ENCODE measurements at places on chromosomes 12 and 14.

DNA sequence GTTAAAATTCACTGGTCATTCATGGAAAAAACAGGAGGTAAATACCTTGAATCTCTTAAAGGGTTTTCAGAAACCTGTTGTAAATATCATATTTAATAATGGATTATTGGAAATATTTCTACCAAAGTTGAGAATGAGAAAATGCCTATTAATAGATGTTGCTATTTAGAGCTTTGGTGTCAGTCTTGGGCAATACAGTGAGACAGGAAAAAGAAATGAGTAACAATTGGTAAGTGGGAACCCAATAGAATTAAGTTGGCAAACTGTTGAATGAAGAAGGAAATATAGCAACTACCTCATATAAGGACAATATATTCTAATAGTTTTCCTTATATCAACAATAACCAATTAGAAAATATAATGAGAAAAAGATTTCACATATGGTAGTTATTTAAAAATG lies 78.0 kb downstream of the ATF7IP start:
- DNase-seq = no peak

GRCh38 chr12:11067514-11067913 lies 5.4 kb upstream of the TAS2R46 start:
- DNase-seq = no peak

GRCh38 chr12:52005903-52006703 lies 643 bp upstream of the TAMALIN start:
- peak; percentile 86 for DNase-seq

- DNase-seq = no peak
These were observed 19.4 kb downstream of the PYGL start for GRCh38 chr14:50924843-50925242.

- DNase-seq = no peak
These were observed 64.4 kb downstream of the ARF6 start for GRCh38 chr14:49957089-49957852.

DNA sequence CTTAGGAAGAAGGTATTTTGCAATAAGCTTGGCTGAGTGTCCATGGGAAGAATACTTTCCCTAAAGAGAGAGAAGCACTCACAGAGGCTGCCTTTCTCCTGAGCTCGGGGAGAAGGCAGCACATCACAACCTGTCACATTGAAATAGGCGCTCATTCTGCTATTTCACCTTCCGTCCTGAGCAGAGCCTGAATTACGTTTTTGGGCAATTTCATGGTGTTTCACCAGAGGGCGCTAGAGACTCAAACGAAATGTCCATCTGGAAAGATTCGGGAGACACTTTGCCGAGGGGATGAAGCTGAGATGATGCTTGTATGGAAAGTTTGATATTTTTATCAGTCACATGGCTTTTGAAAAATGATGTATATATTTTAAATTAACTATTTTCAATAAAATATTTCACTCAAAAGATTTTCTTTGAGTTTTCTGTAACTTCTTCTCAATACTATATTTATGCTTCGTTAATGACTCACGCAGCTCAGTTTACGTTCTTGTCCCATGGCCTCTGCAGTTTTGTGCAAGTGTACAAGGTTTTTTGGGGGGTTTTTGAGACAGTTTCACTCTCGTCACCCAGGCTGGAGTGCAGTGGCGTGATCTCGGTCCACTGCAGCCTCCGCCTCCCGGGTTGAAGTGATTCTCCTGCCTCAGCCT lies 17.4 kb upstream of the B4GALNT3 start:
- DNase-seq = no peak

DNA sequence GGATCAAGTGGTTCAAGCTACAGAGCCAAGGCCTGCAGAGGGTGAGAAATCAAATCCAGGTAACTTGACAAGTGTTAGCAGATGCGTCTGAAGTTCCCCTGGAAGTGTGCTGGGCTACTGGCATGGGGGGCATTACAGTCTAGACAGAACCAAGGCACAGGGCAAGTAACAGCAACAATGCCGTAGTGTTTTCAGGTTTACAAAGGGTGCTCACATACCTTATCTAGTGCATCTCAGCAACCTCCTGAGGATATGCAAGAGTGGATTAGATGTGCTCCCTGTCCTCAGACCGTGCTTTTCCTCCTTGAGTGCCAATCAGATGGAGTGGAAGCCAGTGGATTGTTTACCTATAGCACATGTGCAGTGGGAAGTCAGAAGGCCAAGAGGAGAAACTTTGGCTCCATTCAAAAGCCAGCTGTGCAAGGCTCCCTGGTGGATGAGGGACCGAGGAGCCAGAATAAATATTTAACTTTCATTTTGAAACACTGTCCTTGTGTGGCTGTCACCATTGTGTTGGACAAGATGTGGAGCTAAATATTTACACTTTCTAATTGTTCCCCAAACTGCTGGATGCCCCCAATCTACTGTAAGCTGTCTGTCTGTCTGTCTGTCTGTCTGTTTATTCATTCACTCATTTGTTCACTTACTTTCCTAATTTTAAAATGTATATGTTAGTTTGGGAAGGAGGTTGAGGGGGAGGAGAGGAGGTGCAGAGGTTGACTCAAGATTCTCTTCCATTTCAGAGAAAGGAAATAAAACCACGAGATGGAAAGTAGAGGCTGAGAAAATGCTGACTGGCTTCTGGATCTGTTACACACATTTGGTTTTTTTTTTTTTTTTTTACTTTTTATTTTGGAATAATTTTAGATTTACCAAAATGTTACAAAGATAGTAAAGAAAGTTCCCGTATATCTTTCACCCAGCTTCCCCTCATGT lies 184.0 kb upstream of the PARP11 start:
- no peak for DNase-seq

DNA sequence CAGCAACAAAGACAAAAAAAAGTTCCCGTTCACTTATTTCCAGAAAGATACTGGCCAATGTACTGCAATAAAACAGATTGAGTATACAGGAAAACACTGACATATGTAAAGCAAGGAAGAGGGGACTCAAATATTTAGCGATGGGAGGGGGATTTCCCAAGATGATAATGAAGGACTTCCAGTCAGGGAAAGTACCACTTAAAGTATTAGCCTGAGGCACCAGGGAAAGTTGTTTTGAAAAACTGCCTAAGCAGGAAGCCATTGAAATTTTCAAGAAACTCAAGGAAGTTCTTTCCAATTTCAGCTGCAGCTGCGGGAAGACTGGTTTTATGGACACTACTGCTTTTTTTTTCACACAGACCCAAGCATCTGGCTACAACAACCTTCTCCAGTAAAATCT lies 1007.4 kb upstream of the NOVA1 start:
- DNase-seq = no peak

DNA sequence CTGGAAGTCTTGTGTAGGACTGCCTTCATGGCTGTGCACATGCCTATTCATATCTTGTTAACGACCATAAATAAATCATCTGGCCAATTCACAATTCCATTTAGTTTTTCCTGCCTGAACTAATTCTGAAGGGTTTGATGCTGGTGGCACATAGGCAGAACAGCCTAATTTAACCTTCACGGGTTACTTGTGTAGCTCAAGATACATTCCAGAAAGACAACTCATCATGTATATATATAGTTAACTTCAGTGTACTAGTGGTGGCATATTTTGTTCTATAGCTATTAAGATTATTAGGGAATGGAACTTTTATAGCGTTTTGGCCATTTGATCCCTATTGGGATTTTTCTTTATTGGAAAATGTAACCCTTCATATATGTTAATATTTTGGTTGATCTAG lies 31.4 kb downstream of the CFAP54 start:
- no peak for DNase-seq

GRCh38 chr14:22980672-22981089 lies 1.7 kb downstream of the AJUBA start:
- no peak for DNase-seq

DNA sequence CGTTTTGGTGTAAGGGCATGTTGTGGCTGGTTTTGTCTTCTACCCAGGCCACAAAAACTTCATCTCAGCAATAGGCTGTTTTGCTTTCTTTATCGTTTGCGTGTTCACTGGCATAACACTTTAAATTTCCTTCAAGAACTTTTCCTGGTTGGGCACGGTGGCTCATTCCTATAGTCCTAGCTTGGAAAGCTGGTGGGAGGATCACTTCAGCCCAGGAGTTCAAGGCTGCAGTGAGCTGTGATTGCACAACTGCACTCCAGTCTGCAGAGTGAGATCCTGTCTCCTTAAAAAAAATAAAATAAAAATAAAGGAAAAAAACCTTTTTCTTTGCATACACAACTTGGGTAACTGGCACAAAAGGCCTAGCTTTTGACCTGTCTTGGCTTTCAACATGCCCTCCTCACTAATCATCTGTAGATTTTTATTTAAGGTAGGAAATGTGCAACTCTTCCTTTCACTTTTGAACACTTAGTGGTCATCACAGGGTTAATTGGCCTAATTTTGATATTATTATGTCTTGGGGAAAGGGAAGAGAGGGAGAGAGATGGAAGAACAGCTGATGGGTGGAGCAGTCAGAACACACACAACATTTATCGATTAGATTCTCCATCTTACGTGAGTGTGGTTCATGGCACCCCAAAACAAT lies 78.9 kb upstream of the PSMA6 start:
- no peak for DNase-seq

- DNase-seq = no peak
These were observed 218.2 kb upstream of the PRICKLE1 start for GRCh38 chr12:42807766-42808165.

DNA sequence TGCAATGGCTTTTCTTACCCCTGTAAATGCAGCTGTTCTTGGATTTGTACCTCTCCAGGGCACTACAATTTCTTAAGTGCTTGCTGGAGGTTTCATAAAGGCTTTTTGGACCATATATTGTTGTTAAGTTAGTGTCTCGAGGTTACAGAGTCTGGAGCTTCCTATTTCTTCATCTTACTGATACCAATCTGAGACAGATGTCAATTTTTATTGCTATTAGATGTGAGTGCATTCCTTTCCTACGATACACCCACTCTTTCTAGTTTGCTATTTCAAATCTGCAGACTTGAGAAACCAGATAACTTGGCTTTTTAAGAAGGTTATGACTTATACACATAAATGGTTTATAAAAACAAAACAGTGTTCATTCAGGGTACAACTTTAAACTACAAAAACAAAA lies 2.1 kb downstream of the NOXRED1 start:
- no peak for DNase-seq

DNA sequence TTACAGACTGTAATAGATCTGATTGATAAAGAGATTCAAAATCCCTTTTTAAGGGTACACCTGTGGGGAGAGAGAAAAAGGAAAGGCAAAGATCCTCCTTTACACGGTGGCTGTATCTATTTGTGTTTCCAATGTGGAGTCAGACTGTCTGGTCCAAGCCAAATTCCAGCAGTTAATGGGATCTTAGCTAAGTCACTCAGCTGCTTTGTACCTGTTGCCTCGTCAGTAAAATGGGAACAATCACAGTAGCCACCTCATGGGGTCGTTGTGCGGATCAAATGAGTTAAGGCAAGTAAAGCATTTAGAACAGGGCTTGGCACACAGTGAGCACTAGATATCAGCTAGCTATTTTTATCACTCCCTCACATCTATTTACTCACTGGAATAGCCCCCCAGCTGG lies 46.9 kb downstream of the EFCAB11 start:
- no peak for DNase-seq

DNA sequence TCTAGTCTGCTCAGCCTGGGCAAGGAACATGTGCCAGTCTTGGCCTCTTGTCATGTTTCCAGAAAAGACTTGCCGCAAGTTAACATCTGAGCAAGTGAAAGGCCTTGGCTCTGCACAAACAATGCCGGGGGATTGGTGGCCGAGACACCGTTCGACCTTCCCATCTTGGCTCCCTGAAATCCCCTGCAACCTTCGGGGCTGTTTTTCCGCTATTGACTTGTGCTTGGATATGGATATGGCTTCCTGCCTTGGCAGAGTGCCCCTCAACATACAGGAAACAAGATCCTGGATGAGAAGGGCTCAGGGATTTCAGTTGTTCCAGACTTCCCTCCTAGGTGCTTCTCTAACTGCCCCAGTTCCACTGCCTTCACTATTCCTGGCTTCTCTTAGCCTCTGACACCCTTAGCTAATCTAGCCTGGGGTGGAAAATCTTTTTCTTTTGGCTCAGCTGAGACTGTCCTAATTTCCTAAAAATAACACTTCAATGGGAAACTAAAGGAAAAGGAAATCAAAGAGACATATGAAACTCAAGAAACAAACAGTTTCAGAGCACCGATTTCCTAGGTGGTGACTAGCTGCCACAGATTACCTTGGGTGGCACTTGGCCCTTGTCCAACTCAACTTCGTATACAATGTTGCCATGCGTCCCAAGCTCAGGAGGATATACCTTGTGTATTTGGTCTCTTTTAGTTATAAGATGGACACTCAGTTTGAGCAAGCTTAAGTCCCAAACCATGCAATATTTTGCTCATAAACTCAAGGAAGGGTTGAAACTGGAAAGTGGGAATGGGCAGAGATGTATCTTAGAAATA lies 33.9 kb downstream of the RDH12 start:
- no peak for DNase-seq

DNA sequence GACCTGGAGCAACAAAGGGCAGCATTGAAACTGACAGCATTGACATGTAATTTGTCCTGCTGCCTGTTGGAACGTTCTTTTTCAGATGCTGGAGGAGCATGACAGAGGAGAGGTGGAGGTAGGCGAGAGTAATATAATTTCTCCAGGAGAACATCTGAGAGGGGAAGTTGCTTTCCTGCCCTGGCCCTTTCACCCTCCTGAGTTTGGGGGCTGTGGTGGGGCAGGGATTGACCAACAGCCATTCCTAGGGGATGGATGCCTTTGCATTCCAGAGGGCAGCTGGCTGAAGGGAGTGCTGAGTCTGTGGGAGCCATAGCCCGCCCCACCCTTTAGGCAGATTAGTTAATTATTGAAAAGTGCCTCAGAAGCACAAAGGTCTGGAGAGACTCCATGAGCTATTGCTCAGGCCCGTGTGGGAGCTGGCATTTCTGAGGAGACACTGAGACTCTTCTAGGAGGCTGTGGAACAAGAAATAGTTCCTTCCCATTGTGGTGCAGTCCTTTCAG lies 73.5 kb downstream of the ARF6 start:
- no peak for DNase-seq

DNA sequence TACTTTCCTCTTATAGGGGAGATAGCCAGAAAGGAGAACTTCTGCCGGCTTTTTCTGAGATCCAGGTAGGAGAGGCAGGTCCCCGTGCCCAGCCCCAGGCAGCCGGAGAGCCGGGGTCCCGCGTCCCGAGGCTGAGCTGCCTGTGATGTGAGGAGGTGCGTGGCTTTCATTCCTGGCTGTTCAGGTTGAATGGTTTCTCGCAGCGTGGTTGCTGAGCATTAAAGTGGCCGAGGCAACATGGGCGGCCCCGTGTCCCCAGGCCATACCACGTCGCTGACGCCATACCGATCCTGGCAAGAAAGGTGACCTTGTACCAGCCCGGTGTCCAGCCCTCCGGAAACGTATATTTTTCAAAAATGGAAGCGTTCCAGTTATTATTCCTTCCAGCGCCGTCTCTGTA lies 116.7 kb upstream of the MYL2 start:
- DNase-seq = no peak

DNA sequence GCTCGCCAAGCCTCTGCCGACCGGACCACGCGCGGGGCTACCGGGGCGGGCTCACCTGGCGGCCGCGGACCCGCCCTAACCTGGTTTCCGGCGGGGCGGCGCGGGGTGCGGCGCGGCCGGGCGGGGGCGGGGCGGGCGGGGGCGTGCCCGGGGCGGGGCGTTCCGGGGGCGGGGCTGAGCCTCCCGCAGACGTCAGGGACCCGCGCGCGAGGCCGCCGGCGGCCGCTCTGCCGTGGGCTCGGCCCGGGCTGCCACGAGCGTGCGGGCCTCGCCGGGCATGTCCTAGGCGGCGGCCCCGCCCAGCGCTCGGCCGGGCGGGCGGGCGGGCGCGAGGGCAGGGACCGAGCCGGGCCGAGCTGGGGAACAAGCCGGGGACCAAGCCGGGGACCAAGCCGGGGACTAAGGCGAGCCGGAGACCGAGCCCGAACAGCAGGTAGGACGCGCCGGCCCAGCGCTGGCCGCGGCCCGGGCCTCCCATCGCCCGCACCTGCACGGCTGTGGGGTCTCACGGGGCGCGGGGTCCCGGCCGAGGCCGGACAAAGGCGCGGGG lies at the start of gene CEP170B:
Gene CEP170B, plus strand, starts transcription at position 188 of the 550 bp plus-strand sequence. CDS start 3,183 bp downstream, outside the sequence.
- DNase-seq = peak; percentile 90

All from GM13977 (cell line).